NCI-H1417 treated with DMSO at 0.1 percent for 48 hours (cell line): ENCODE measurements at places on chromosomes 1 and 21.

DNA sequence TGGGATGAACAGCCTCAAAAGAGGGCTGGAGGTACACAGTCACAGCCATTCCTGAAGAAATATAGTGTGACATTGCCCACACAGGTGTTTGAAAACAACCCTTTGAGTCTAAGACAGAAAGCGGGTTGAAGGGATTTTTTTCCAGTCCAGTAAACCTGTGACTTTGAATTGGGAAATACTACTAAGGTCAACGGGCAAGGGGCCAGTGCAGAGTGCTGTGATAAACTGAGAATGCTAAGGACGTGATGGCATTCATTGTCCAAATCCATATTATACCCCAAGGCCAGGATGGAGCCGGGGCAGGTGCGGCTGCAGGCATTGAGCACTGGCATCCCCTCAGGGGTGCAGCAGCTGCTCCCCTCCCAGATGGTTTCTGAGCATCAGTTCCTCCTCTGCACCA, 36.6 kb downstream of the KIAA0040 start:
- DNase-seq: no peak

GRCh38 chr21:45511007-45511406, 31.2 kb downstream of the SLC19A1 start:
- no peak for DNase-seq

GRCh38 chr1:115545791-115546733, 95.7 kb upstream of the VANGL1 start:
- no peak for DNase-seq

- DNase-seq: no peak
These were observed 2.2 kb downstream of the SLC19A2 start for GRCh38 chr1:169483500-169483966.

- no peak for DNase-seq
These were observed 1.8 kb upstream of the TCP10L start for GRCh38 chr21:32587120-32587519.

DNA sequence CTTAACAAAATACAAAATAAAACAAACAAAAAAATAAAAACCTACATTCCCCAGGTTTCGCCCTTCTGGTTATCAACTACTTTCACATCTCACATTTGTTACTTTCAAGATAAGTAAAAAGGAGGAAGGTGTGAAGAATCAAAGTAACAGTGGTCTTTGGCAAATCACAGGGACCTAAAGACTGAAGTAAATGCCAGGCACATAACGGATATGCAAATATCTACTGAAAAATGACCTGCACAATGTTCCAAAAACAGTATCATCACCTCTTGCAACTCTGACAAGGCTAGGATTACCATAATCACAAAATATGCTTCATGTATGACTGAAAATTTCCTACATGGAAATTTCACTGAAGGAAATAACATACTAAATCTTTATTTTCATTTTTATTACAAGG, 29.3 kb downstream of the COP1 start:
- DNase-seq: no peak

DNA sequence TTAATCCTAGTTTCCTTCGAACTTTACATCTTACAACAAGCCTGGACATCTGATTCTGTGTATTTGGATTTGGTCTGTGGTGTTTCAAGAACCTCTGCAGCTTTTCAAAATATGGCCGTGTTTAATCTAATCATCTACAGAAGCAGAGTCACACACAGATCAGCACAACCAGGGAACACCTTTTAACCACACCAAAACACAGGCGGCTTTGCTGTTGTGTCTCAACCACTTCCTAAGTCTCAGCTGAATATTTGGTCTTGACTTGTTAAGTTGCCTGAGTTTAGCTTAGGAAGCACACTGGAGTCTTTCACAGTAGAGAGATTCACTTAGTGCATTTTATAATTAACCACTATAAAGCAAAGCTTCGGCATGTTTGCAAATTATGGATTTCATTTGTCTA, 17.1 kb downstream of the ADAMTS5 start:
- no peak for DNase-seq

- no peak for DNase-seq
These were observed 31.1 kb downstream of the HUNK start for GRCh38 chr21:31903896-31904295.

- DNase-seq: no peak
These were observed 254.8 kb upstream of the VAMP3 start for GRCh38 chr1:7516341-7516740.

- DNase-seq: no peak
These were observed 45.1 kb downstream of the PGBD5 start for GRCh38 chr1:230381049-230381467.

- DNase-seq: no peak
These were observed 12.2 kb downstream of the AMY1C start for GRCh38 chr1:103761896-103762295.

- DNase-seq: no peak
These were observed 158.9 kb downstream of the ST6GALNAC5 start for GRCh38 chr1:77026135-77026534.

DNA sequence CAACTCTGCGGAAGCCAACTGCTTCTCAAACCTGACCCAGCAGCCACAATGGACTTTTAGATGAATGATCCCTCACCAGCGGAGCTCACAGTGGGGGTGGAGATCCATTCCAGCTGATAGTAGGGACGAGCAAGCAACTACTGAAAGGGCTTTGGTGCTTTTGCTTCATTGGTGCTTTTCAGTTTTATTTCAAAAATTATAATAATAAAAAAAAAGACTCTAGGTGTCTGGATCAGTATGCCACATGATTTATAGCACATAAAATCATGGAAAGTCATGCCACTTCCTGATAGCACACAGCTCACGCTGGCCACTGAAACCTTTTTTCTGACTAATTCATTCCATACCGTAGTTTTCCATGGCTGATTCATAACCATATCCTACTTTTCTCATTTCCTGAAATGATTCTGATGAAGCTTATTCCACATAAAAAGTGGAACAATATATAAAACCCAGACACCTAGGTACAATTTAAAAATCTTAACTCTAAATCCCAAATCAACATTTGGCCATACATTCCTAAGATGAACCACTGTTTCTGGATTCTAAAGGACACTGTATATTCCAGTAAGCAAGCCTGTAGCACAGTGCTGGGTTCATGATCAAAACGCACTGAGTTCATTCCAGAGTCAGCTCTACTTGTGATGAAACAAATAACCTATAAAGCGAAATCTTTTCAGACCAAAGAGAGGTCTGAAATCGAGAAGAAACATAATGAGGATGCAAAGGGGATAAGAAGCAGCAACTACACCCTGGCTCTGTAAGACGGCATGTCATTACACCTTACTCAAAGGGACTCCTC, 41.3 kb upstream of the KCNE1 start:
- no peak for DNase-seq

GRCh38 chr1:200704986-200705500, 33.6 kb upstream of the CAMSAP2 start:
- no peak for DNase-seq

DNA sequence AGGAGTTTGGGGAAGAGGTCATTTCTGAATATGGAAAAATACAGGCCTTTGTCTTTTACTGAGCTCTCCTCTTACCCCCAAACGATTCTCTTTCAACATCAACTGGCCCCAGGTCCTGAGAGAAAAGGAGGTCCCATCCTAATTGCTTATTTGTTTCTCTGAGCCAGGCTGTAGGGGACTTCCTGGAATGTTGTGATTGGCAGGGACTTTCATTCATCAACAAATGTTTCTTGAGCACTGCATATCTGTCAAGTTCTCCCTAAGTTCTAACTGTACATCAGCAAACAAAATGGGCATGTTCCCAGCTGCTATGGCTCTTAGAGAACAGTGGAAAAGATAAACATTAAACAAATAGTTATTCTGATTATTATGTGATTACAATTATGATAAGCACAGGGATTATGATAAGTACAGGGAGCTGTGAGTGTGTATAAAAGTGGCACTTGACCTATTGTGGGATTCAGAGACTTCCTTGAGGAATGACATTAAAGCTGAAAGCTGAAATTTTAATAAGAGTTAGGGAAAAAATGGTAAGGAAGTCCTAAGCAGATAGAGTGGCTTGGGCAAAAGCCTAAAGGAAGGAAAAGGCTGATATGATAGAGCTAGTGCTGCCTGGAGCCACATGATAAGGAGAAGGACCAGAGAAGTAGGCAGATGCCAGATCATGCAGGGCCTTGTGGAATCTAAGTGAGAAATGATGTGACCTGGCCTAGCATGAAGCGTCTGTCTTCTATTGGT, 11.6 kb downstream of the GPX7 start:
- DNase-seq: no peak

DNA sequence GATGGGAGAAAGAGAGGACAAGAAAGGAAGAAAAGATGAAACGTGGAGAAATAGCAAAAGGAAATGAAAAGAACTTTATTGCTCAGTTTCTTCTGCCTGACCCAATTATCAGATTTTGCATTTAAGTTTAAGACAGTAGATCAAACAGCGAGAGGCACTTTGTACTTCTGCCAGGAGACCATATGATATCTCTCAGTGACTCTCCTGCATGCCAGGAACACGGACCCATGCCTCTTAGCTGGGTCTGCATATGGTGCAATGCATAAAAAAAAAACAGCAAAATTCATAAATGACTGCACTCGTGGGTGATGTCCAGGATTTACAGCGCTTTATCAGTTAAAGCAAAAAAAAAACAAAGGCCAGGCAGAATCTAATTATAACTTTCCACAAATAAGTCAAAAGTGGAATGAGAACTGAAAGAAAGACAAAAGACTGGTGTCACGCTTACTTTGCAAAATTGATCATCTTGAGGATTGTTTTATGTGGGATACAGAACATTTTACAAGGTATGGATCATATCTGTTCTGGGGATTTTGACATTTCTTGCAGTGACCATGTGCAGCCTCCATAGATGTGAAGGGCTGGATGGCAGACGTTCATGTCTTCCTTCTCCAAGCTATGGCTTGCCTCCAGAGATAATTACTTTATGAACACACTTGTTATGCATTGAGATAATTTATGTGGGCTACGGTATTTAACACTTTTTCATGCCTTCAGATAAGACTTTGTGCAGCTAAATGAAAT, 79.5 kb downstream of the RUNX1 start:
- no peak for DNase-seq

DNA sequence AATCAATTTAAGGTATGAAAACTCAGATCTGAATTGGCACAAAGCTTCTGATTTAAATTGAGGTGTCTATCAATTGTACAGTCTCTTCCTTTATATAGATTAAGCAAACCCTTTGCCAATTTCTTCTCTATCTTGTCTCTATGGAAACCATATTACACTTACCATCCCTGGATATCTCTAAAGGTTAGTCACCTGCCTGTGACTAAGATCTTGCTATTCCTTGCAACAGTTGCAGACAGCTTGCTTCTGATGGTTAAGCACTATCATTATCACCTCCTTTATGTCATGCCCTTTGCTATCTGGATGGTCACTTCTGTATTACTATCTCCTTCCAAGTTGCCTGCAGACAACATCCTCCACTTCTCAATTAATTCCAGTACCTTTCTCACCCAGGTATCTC, 998.6 kb upstream of the B3GALT2 start:
- no peak for DNase-seq

DNA sequence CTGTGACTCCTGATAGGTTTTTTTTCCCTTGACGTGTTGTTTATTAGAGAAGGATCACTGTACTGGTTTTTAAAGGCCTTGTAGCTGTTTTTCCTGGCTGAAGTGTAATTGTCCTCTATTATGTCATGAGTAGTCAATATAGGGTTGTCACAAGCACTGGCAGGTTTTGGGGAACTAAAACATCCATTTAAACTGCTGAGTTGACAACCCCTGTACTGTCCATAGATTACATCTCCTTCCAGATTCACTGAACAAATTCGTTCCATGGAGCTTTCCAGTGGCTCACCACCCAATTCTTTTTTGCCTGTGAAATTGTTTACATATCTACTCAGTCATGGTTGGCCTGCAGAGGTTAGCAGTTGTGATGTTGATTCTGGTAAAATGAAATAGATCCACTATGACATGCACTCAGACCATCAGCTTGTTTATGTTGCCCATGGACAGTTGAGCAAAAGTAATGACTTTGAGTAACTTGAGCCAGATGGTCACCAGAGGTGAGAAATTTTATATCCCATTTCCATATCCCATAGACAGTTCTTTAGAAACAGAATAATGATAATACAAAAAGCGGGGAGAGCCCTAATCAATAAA, 59.9 kb upstream of the QSOX1 start:
- no peak for DNase-seq

DNA sequence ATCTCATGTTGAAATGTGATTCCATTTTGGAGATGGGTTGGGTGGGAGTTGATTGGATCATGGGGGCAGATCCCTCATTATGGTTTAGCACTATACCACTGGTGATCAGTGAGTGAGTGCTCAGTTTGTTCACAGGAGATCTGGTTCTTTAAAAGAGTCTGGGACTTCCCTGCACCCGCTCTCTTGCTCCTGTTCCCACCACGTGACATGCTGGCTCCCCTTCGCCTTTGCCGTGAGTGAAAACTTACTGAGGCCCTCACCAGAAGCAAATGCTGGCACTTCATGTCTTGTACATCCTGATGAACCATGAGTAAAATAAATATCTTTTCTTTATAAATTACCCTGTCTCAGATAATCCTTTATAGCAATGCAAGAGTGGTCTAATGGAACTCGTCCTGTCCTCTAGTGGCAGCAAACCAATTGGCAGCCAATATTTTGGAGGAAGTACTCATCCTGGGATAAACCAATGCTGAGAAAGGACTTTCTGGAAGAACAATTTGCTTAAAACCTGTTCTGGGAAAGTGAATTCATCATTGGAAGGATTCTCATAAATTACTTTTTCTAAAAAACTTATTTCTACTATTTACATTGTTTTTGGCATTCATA, 27.8 kb upstream of the CYP4A11 start:
- no peak for DNase-seq

DNA sequence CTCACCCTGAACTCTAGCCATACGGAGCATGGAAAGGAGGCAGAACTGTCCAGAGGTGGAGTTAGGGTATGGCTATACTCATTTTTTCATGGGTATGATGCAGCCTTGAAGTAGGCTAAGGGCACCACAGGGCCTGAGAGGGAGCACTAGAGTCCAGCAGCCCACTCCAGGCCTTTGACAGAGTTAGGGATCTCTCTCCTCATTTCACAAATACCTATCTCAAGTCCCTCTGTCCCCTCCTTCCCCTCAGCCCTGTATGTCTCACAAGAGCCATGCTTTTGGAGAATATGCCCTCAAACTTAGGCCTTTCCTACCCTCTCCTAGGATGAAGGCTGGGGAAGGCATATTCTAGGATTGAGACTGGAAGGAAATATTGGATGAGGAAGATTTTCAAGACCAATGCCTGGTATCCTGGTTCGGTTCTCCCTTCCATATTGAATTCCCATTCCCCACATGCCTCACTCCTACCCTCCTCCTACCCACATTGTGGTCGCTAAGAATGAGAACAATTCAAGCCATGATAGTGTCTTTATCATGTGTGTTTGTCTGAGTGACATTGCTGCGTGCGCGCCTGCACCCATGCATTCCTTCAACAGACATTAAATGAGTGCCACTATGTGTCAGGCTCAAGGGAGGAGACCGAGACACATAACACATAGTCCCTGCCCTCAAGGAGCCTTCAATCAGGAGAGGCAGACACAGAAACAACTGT, 2.6 kb upstream of the NECTIN4 start:
- DNase-seq: no peak

- DNase-seq: no peak
These were observed 292.0 kb upstream of the PLXNA2 start for GRCh38 chr1:208536212-208536611.

DNA sequence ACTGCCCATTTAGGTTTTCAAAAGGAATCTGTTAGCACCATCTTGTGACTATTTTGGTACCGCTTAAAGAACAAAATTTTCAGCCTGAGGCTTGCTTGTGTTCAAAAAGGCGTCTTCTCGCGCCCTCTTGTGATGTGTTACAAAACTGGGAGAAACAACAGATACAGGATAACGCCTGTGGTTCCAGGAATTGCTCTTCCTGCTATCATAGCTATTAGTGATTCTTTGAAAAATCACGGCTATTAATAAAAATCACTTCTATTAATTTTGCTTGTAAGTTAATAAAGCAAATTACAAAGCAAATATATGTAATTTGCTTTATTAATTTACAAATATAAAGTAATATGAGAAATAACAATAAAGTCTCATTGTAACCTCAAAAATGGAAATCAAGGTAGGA, 82.2 kb upstream of the ABCD3 start:
- peak; percentile 78 for DNase-seq
